ENCODE measurements at places on chromosomes 11 and 22.

DNA sequence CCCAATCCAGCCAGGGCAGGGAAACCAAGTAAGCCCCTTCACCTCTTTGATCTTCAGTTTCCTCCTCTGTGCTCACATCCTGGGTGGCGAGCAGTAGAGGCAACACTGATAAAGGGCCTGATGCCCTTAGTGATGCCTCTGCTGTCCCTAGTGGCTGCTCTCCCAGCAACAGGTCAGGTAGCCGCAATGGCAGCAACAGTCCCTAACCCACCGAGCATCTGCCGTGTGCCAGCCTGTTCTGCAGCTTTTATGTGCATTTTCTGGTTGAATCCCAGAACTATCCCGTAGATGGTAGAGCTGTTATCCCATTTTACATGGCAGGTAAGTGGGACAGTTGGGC, 5.2 kb downstream of the SCYL1 start:
- no peak for DNase-seq

GRCh38 chr22:45190202-45190872, 26.6 kb downstream of the NUP50 start:
- no peak for DNase-seq

DNA sequence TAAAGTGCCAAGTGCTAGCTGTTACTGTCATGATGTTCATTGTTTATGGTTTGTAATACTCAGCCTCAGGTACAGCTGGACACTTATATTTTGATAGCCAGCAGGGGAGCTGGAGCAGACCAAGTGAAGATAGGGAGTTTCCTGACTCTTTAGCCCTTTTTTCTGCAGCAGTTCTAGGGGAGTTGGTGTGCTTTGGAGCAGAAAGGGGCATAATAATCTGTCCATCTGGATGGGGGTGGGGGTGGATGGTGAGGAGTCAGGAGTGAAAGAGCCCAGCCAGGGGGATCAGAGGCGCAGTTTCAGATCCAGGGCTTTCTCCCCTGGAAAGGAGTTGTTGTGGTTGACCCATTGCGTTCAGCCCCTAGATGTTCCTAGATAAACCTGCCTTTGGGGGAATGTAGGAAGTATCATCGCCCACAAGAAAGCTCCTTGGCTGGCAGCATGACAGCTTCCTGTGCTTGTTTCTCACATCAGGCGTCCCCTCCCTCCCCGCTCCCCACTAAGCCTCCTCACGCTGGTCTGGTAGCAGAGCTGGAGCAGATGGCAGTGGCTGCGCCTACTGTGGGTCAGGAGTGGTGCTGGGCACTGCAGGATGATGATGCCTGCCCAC, 41.9 kb downstream of the MED15 start:
- no peak for DNase-seq

- DNase-seq, result no peak
Measured at GRCh38 chr11:63937713-63938478, 906 bp upstream of the NAA40 start.
